ENCODE measurements at places on chromosomes 16 and 17.

DNA sequence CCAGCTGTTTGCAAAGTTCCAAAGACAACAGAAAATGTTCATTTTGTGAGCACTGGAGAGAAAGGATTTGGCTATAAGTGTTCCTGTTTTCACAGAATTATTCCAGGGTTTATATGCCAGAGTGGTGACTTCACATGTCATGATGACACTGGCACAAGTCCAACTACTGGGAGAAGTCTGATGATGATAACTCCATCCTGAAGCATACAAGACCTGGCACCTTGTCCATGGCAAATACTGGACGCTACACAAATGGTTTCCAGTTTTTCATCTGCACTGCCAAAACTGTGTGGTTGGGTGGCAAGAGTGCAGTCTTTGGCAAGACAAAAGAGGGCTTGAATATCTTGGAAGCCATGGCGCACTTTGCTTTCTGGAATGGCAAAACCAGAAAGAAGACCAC is 385.0 kb downstream of the CDH11 start:
- no peak for DNase-seq

DNA sequence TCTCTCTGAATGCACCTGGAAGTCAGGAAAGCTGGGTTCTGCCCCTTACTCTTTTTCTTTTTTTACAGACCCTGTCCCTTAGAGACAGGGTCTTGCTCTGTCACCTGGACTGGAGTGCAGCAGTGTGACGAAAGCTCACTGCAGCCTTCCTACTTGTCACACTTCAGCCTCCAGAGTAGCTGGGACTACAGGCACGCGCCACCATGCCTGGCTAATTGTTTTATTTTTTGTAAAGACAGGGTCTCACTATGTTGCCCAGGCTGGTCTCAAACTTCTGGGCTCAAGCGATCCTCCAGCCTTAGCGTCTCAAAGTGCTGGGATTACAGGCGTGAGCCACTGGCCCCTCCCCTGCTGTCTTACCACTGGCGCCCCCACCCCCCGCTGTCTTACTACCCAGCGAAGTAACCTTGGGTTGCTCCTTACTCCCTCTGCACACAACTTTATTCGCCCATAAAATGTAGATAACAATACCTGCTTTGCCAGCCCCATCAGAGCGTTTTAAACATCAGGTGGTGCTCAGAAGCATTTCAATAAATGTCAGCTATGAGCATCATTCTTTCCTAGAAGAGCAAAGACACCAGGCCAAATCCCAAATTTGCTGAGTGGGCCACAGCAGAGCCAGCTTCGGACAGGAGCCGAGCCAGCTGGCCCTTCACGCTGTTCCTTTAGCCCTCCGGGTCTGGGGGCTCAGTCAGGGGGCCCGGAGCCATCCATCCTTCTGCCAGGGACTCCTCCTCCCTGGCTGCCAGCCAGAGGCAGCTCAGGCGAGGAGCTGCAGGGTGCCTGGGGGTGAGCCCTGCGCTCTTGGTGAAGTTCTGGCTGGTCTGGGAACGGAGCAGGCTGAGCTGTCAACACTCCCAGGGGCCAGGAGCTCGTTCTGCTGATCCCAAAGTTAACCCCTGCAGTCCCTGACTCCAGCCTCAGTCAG is 24.4 kb downstream of the SRL start:
- DNase-seq, result no peak

- no peak for DNase-seq
Observed at GRCh38 chr17:47235506-47235905, 18.1 kb upstream of the ITGB3 start.

- no peak for DNase-seq
Observed at GRCh38 chr16:30659507-30660423, 1.5 kb downstream of the FBRS start.

- no peak for DNase-seq
Observed at GRCh38 chr17:58665946-58666857, 25.6 kb downstream of the TEX14 start.

DNA sequence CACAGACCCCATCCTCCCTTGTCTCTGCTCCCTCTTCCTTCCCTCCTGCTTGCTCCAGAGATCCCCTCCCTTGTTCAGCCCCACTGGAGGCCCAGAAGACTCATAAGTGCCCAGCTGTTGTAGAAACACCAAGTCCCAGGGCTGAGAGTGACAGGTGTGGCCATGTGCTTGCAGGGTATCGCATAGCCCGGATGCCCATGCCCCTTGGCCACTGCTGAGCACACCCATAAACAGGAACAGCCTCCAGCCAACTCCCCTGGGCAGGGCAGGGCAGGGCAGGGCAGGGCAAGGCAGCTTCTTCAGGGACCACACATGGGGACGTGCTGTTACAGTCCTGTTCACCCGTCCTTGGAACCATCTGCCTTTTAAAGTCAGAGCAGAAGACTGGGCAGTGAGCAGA is 2.0 kb downstream of the CACNG1 start:
- DNase-seq, result no peak

GRCh38 chr17:62614142-62614541 is 13.3 kb upstream of the MRC2 start:
- DNase-seq, result no peak

GRCh38 chr17:80660527-80661198 is 116.0 kb downstream of the RPTOR start:
- no peak for DNase-seq

DNA sequence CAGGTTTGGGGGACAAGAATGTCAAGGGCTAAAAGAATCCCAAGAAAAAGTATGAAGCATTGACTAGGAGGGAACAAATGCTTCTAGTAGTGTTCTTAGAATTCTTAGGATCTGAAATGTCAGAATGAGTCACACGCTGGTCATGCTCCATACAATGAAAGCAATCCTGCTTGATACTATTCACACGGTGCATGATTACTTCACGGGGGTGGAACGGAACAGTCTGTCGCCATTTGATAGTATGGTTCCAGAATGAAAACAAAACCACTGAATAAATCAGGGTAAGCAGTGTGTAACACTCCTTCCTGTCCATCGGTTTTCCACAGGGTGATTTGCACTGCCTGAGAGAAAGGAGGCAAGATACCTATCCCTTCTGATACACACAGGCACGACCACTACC is 22.9 kb upstream of the YWHAE start:
- no peak for DNase-seq

DNA sequence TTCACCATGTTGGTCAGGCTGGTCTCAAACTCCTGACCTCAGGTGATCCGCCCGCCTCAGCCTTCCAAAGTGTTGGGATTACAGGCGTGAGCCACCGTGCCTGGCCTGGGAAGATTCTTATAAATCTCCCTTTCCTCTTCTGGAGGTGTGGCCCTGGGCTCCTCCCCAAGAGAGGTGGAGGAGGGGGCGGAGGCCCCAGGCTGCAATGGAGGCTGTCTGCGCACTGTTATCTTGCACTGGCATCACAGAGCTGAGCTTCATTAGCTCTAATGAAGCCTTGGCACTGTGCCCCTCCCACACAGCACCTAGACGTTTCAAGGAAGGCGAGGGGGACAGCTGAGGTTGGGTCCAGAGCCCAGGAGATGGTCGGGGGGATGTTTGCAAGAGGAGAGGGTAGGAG is 7.5 kb downstream of the ARHGAP23 start:
- DNase-seq, result no peak

GRCh38 chr16:13148836-13149235 is 247.4 kb downstream of the SHISA9 start:
- DNase-seq, result no peak

DNA sequence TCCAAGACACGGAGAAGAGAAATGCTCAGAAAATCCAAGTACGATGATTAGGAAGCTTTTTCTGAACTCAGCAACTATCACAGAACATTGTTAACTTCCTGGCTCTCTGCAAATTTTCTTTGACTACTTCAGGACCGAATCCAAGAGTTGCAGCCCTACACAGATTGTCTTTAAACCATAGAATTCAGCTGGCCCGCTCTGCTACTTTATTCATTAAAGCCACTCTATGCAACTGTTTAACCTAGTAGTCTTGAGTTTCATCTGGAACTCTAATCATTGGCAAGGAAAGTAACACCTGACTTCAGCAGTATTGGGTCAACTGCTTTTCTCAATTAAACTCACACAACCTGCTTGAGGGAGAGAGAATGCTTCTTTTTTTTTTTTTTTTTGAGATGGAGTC is 210.1 kb downstream of the SLC39A11 start:
- no peak for DNase-seq

All from posterior cingulate gyrus (tissue), 11 donors.